Progenitor cell of endocrine pancreas (in vitro differentiated cells): ENCODE measurements at places on chromosomes 5 and 9.

DNA sequence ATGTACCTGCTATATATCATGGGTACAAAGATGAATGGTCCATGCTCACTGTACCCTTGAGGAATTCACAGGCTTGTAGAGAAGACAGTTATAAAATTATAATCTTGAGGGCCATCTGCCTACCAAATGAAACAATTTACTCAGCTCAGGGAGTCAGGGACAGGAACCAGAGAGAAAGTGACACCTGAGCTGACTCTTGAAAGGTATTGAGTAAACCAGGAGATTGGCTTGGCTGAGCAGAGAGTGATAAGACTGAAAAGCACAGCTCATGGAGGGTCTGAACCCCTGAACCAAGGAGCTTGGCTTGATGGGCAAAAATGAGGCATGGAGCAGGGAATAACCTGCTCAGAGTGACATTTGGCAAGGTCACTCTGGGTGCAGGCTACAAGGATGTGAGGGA lies 147.3 kb downstream of the FAM114A2 start:
- no peak for DNase-seq

GRCh38 chr9:130246126-130246525 lies 19.4 kb upstream of the HMCN2 start:
- no peak for DNase-seq

DNA sequence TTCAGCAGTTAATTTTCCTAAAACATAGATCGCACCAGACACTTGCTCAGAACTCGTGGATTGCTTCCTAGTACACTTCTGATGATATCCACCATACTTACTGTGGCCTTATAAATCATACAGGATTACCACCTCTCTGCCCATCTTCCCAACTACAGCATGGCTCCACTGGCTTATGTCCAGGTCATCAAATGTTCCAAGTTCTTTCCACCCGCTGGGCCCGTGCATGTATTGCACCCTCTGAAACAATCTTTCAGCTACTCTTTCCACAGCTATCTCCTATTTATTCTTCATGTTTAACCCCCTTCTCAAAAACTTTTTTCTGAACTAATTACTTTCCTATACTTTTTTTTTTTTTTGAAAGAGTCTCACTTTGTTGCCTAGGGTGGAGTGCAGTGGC lies 18.5 kb downstream of the FBXW2 start:
- no peak for DNase-seq

DNA sequence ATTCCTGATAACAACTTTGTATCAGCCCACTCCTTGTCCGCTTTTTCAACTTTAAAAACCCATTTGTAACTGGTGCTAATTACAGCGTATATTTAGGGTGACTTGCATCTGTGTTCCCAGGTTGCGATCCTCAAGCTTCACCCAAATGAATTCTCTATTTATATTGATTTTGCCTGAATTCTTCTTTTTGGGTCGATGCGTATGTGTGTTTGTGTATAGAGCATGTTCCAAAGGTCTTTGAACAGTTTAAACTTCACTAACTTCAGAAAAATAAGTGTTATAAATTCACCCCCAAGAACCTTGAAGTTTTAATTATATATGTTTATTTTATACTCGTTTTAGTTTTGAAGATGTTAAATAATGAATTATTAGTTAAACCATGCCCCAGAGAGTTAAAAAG lies 16.1 kb upstream of the SPATA31D4 start:
- DNase-seq, result no peak
